ENCODE measurements at places on chromosomes 6 and 20.
A peak's percentile ranks its signal among the peaks of the same experiment; 100 is the strongest.

DNA sequence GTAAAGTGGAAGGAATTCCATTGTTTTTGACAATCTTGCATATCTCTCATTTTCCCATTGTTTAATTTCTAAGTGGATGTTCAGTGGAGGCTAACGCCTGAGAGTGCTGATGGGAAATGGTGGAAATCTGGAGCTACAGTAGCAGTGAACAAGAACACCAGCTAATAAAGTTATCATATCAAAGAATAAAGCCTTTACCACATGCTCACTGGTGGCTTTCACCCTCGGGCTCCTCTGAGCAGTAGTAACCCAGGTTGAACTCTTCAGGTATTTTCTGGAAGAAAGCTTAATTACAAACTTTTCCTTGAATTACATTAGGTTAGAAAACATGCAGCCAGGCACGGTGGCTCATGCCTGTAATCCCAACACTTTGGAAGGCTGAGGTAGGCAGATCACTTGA lies 10.4 kb upstream of the ACAT2 start:
- no peak for DNase-seq

- no peak for DNase-seq
Observed at GRCh38 chr6:148854992-148855391, 108.2 kb downstream of the UST start.

DNA sequence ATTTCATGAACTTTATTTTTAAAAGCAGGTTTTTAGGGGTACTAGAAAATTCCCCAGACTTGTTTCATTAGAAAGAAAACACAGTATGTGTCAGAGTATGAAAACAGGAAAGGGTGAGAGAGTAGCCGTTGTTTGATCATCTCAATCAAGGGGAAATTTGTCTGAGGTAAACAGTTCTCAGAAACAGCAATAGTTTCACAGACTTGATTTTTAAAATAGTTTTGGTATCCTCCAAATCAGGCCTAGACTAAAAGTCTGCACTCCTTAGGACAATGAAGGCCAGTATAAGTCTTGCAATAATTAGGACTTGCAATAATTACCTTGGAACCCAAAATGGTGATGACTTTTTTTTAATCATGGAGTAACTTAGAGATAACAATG lies 176.6 kb upstream of the TAB2 start:
- DNase-seq = no peak

DNA sequence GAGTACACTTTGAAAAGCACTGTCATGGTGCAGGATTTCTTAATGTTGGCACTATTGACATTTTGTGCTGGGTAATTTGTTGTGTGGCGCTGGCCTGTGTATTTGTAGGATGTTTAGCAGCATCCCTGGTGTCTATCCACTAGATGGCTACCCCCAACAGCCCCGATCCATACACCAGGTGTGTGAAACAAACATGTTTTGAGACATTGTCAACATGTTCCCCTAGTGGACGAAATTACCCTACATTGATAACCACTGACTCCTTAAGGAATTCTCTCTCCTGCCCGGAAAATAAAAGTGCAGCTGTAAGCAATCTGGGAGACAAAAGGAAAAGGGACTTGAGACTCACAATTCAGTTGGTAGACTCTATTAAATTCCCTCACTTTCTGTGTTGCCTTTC lies 52.6 kb upstream of the TMEM200A start:
- no peak for DNase-seq

DNA sequence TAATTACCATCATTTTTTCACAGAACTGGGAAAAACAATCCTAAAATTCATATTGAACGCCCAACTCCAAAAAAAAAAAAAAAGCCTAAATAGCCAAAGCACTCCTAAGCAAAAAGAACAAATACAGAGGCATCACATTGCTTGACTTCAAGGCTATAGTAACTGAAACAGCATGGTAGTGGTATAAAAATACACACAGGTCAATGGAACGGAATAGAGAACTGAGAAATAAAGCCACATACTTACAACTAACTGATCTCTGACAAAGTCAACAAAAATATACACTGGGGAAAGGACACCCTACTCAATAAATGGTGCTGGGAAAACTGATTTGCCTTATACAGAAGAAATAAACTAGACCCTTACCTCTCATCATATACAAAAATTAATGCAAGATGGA lies 89.6 kb downstream of the MRAP2 start:
- no peak for DNase-seq

DNA sequence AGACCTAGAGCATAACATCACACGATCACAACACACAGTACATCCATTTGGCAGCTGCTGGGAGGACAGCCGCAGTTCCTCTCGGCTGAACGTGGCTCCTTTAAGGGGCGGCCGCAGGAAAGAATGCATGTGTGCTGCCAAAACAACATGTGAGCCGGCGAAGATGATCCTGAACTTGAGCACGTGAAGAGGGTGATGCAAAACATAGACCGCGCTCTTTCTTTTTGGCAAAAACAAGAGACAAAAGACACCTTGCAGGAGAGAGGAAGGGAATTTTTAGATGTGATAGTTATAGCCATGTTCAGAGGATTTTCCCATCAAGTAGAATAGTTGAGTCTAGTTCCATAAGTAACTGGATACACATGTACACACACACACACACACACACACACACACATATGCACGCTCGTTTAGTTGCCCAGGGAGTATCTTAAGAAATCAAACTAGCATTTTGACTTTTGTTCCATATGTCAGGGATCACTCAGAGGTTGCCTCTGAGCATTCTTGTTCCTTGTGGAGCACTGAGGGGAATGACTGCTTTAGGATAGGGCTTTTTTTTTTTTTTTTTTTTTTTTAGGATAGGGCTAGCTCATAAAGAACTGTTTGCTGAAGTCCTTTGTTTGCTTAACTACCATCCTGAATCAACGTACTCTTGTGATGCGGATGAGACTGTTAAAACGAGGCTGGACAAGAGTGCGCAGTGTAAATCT lies 21.7 kb upstream of the RANBP9 start:
- peak; percentile 16 for DNase-seq

- no peak for DNase-seq
Observed at GRCh38 chr6:18036781-18037180, 49.3 kb upstream of the KIF13A start.

DNA sequence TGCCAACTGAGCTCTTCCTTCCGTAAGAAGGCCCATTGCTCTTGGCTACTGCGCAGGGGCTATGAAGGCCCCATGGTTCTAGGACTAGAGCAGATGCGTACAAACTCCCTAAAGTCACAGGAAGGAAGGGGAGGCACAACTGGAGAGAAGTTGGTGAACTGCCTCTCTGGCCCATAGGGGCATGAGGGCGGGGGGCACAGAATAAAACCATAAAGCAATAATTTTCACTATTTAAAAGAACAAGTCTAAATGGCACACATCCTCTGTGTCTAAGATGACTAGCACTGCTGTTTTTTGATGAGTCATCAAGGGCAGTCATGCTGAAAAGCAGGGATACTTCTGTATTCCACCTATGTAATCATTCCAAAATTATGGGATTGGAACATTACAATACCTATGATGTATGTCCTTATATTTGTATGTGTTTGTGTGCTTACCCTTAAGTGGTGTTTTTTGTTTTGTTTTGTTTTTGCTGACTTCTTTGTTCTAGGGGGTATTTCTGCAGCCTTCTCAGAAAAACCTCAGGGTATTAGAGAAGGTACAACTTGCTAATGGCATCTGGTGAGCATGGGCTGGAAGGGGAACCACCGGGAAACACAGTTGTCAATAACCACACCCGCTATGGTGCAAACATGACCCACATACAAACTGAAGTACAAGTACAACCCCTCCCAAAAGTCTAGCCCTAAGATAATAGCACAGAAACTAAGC lies 36.9 kb downstream of the B4GALT5 start:
- peak; percentile 43 for DNase-seq

GRCh38 chr20:44050925-44051660 lies 135.9 kb downstream of the JPH2 start:
- no peak for DNase-seq

GRCh38 chr6:66717801-66718200 lies 1010.8 kb upstream of the EYS start:
- DNase-seq = no peak

All from kidney glomerular epithelial cell (primary cell).